T-helper 9 cell (primary cell): ENCODE measurements at places on chromosomes 1 and 21.

- DNase-seq: no peak
Observed at GRCh38 chr1:39720094-39720999, 18.3 kb upstream of the PPIE start.

DNA sequence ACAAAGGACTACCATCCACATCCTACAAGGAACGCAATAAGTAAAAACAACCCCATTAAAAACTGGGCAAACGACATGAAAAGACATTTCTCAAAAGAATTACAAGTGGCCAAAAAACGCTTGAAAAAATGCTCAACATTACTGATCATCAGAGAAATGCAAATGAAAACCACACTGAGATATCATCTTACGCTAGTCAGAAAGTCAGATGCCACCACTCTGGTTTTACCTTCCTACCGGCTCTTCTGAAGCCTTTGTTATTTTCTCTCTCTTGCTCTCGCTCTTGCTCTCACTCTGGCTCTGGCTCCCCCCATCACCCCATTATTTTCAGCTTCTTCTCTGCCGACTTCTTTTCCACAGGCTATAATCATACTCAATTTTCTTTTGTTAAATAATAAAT lies 38.8 kb downstream of the VPS45 start:
- DNase-seq: no peak

GRCh38 chr1:43799656-43800635 lies 92.6 kb downstream of the ST3GAL3 start:
- DNase-seq: no peak

- DNase-seq: no peak
Observed at GRCh38 chr1:87506147-87506546, 177.5 kb downstream of the LMO4 start.

- no peak for DNase-seq
Observed at GRCh38 chr1:152109231-152109997, 5.8 kb downstream of the TCHH start.

- DNase-seq: no peak
Observed at GRCh38 chr1:21000245-21000594, 176.5 kb downstream of the EIF4G3 start.
